Anterior cingulate cortex (tissue), 58 donors: ENCODE measurements at places on chromosomes 4 and X.

GRCh38 chr4:41346306-41347061 lies 89.8 kb downstream of the UCHL1 start:
- no peak for DNase-seq

- no peak for DNase-seq
Measured at GRCh38 chr4:25031077-25031621, 403 bp upstream of the LGI2 start.

GRCh38 chr4:52824603-52825459 lies 37.3 kb upstream of the RASL11B start:
- no peak for DNase-seq

GRCh38 chrX:101230636-101231035 lies 11.1 kb downstream of the DRP2 start:
- no peak for DNase-seq

GRCh38 chr4:184215709-184216328 lies 1.9 kb downstream of the ENPP6 start:
- peak; percentile 31 for DNase-seq

DNA sequence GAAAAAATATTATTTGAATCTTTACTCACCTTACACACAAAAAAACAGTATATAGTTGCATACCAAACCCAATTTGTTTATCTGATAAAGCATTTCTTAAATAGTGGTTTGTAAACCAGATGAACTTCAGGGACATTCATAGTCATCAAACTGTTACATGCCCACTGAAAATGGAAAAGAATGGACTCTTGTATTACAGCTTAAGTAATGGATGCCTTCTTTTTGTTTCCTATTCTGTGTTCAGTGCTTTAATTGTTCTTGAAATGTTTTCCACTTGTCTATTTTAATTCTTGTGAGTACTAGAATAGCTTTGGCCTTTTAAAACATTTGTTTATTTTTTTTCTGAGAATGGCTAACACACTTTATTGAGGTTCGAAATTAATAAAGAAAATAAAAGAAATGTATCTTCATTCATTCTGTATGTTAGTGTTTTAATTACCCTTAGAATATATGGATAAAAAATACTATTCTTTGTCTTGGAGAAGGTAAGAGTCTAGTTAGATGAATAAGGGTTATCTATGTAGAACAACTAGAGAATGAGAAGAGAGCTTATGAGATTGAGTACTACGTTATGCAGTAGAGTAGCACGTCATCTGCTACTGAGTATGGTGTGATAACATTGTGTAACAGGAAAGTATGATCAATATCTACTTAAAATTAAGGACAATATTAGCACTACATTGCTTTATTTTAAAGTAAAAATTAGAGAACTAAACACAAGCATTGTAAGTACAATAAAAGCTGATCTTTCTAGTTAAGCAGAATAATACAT lies 9.9 kb downstream of the CPEB2 start:
- DNase-seq, result no peak

GRCh38 chr4:99529956-99530355 lies 19.1 kb downstream of the C4orf17 start:
- DNase-seq, result no peak

GRCh38 chr4:16082041-16082425 lies 1.8 kb downstream of the PROM1 start:
- DNase-seq, result no peak

DNA sequence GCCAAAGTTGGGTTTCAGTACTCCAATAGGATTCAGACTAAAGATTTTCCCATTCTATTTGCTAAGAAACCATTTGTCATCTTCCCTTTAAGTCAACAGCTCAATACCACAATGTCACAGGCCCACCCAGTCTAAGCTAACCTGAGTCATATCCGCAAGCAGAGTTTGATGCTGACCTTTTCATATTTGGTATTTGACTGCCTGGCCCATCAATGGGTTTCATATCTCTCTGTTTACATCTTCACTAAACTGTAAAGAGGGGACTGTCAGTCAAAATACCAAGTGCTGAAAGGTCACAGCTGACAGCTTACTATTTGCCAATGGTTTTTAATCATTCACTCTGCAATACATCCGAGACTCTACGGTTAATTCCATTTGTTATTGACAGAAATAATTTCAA lies 707.5 kb upstream of the ACTRT1 start:
- DNase-seq, result no peak

- DNase-seq, result no peak
Measured at GRCh38 chr4:140870427-140870826, 114.2 kb upstream of the TBC1D9 start.

GRCh38 chr4:149708513-149709130 lies 107.0 kb downstream of the IQCM start:
- no peak for DNase-seq

DNA sequence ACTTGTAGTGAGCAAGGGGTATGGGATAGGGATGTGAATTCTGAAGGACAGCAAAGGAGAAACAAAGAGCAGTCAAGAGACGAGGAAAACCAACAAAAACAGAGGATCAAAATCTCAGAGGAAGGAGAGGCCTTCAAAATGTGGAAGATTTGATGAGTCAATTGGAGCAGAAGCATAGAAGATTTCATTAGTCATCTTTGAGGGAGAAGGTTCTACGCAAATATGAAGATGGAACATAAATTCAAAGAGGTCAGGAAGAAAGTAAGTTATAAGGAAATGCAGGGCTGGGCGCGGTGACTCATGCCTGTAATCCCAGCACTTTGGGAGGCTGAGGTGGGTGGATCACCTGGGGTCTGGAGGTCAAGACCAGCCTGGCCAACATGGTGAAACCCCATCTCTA lies 35.4 kb downstream of the MID2 start:
- no peak for DNase-seq

GRCh38 chr4:86432559-86433134 lies 72.8 kb upstream of the MAPK10 start:
- DNase-seq, result no peak

GRCh38 chr4:84937381-84937977 lies 29.0 kb downstream of the WDFY3 start:
- no peak for DNase-seq

DNA sequence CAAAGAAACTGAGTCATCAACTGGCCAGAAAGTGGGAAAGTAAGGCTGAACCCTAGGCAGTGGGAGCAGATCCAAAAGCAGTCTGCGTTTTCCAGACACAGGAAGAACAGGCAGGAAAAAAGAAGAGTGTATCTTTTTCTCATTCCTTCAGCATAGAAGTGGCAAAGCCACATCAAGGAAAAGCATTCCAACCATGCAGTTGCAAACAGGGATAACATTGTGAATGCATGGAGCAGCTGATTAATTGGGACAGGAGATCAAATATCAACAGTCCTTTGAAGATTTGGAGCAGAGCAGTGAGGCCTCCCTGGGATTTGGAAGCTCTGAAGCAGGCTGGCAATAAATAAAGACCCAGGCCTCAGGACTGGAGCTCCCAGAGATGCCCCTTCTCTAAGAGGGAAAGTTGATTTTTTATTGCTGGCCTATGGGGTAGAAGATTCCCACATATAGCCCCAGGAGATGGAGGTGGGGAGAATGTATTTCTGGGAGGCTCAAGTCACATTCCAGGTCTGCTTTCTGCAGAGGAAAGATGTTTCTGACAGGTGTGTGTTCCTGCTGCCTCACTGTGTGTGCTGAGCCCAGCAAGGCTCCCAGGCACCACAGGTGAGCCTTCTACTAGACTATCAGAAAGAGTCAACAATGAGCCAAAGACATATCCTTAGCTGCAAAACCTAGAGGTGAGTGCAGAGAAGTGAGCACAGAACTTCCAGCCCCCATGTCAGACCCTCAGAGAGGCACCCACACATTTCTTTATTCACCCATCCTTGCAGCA lies 222.5 kb downstream of the RAB28 start:
- DNase-seq, result no peak

GRCh38 chrX:107842715-107843400 lies 17.2 kb downstream of the MID2 start:
- DNase-seq, result no peak

DNA sequence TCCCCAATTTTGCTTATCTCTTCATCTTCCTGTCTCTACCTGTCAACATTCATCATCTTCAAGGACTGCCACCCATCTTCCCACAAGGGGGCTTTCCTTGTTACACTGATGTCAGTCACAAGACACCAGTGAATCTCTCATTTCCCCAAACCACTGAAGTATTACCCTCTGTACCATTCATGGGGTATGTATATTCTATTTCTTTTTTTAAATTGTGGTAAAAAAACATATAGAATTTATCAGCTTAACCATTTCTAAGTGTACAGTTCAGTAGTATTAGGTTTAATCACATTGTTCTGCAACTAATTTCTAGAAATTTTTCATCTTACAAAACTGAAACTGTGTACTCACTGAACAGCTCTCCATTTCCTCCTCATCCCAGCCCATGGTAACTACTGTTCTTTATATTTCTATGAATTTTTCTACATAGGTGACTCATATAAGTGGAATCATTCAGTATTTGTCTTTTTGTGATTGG lies 98.6 kb downstream of the LARP7 start:
- DNase-seq, result no peak

GRCh38 chr4:87026800-87027495 lies 92.1 kb downstream of the AFF1 start:
- DNase-seq, result no peak

DNA sequence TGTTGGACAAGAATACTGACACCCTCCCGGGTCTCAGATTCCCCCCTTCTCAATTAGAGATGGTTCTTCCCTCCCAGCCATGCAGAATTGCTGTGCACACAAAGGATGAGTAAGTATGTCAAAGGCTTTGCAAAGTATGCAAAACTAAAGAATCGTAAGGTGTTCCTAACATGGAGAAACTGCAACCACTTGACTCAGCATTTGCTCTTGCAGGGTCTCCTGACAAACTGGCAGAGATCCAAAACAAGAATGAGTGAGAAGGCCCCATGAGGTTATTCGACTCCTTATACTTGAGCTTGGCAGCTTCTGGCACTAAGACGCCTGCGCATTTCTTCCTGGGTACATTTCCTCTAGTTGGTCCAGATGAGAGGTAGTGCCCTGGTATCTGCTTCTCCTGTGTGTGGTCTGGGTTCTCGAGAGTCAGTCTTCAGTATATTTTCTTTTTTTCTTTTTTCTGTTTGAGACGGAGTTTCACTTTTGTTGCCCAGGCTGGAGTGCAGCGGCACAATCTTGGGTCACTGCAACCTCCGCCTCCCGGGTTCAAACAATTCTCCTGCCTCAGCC lies 8.2 kb downstream of the FAM184B start:
- DNase-seq, result no peak
